ENCODE measurements at places on chromosomes 2 and 18. TPM values are rescaled to one million over a fixed set of nuclear protein-coding genes. Genes with fewer than 3 reads are reported as not detected.

- DNase-seq = no peak
Measured at GRCh38 chr2:181586569-181587081, 70.3 kb downstream of the CERKL start.

DNA sequence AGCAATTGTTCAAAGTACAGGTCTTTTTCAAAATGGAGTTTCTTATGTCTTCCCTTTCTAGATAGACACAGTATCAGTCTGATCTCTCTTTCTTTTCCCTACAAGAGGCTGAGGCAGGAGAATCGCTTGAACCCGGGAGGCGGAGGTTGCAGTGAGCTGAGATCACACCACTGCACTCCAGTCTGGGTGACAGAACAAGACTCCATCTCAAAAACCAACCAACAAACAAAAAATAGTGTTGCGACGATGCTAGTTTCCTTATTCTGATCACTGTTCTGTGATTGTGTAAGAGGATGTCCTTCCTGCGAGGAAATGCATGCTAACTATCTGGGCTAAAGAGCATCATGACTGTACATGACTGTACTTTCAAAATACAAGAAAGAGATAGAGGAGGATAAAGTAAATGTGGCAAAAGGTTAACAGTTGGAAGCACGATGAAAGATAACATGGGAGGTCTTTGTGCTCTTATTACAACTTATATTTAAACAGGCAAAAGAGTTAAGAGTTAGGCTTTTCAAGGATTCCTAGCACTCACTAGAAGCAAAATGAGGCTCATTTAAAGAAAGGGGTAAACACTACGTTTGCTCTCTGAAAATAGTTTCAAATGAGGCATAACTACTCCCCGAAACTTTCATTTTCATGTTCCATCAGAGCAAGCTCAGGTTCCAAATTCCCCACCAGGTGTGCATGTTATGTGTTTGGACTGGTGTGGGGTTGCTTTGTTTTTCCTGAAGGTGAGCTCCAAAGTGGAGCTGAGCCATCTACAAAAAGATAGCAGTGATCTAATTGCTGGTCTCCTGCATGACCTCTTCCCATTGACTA is 23.8 kb downstream of the SOWAHC start:
- DNase-seq = no peak

- DNase-seq = no peak
Measured at GRCh38 chr2:203018181-203018580, 3.5 kb downstream of the NBEAL1 start.

DNA sequence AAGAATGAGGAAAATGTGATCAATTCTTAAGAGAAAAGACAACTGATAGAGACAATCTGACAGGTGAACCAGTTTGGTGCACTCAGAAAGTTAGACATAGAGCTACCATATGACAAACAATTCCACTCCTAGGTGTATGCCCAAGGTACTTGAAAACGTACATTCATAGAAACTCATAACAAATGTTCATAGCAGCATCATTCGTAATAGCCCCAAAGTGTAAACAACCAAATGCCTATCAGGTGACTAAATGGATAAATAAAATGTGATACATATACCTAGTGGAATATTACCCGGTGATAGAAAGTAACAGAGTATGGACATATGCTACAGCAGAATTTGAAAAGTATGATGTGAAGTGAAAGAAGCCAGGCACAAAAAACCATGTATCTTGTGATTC is 149.3 kb upstream of the TRIB2 start:
- DNase-seq = no peak

Gene KIF1A
- not detected for polyA plus RNA-seq

Gene SFXN5
- 1.8 TPM for polyA plus RNA-seq

Gene RESP18
- not detected for polyA plus RNA-seq

Gene LIMS4
- polyA plus RNA-seq = 2.1 TPM

All from CD8-positive, alpha-beta memory T cell (primary cell).